GM04504 (cell line): ENCODE measurements at places on chromosomes 12 and 14.

GRCh38 chr12:51238037-51238509 is 553 bp upstream of the DAZAP2 start:
- DNase-seq: no peak

GRCh38 chr14:53952533-53952932 is 4.1 kb downstream of the BMP4 start:
- no peak for DNase-seq

DNA sequence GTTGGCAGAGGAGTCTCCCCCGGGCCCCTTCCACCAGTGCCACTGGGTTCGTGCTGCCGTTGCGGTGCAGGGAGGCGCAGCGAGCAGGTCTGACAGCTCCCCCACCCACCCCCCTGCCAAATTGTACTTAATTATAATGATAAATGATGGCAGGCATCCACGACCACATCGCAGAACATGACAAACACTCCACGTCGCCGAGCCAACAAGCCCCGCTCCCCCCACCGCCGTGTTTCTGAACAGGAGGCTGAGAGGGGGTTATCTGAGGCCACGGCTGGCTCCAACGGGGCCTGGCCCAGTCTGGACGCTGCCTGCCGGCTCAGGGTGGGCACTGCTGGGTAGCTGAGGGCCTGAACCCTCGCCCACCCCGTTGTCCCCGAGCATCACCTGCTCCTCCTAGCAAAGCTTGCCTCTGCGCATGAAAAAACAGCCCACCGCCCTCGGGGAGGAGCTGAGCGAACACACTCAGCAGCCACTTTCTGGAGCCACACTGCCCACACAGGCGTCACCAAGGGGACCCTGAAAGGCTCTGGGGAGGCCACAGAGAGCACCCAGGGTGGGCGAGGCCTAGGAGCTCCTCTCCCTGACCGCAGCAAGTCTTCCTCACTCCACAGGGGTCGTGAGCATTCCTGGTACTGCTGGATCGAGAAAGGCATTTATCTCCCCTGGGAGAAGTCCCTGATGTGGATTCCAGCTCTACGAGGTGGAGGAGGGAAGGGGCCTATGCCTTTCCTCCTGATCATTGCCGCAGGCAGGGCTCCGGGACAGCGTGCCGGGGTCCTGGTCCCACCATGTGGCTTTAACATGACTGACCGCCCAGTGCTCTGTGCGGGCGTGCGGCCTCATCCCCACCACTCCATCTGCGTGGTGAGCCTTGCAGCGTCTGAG is 35.4 kb upstream of the DIO3 start:
- DNase-seq: no peak

DNA sequence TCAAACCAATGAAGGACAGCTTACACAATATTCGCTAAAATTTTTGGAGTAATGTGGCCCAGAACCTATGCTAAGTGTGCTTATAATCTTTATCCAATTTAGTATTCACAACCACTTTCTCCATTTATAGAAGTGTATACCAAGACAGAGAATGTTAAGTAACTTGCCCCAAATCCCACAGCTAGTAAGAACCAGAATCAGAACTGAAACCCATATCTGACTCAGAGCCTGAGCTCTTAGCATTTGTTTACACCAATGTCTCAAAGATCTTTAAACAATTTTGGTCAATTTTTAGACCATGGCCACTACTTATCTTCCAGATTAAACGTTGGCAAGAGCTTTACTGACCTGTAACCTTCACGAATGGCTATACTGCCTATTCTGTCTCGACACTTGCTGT is 53.0 kb downstream of the PAPLN start:
- DNase-seq: no peak
